Caudate nucleus (tissue), 63 donors: ENCODE measurements at places on chromosomes 5 and 9.

- no peak for DNase-seq
Observed at GRCh38 chr9:127241354-127241753, 23.2 kb upstream of the GARNL3 start.

- no peak for DNase-seq
Observed at GRCh38 chr5:4142842-4143241, 547.2 kb downstream of the IRX1 start.

- DNase-seq, result no peak
Observed at GRCh38 chr5:10615693-10616092, 51.8 kb downstream of the ANKRD33B start.

- DNase-seq, result no peak
Observed at GRCh38 chr5:116396476-116397099, 178.0 kb downstream of the SEMA6A start.

- DNase-seq, result no peak
Observed at GRCh38 chr9:125468646-125469045, 207.0 kb downstream of the GAPVD1 start.

- DNase-seq, result no peak
Observed at GRCh38 chr9:1938135-1938534, 77.0 kb upstream of the SMARCA2 start.

GRCh38 chr5:140116716-140117115, 2.8 kb downstream of the PURA start:
- no peak for DNase-seq

DNA sequence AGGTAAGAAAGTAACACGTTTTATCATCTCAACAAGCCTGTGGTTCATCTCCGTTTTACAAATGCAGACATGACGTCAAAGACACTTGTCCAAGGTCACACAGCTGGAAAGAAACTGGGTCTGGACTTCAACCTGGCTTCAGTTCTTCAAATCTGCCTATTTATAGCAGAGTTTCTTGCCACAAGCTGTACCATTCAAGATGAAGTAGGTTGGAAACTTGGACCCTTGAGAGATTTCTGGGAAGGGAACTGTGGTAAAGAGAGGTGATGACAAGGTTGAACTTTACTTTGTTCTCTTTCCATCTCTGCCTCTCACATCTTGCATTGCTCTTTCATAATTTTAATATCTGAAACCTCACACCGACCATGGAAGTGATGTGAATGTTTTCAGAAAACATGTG, 29.9 kb upstream of the DENND1A start:
- no peak for DNase-seq

- DNase-seq, result no peak
Observed at GRCh38 chr9:96084331-96084734, 208.8 kb downstream of the ERCC6L2 start.

DNA sequence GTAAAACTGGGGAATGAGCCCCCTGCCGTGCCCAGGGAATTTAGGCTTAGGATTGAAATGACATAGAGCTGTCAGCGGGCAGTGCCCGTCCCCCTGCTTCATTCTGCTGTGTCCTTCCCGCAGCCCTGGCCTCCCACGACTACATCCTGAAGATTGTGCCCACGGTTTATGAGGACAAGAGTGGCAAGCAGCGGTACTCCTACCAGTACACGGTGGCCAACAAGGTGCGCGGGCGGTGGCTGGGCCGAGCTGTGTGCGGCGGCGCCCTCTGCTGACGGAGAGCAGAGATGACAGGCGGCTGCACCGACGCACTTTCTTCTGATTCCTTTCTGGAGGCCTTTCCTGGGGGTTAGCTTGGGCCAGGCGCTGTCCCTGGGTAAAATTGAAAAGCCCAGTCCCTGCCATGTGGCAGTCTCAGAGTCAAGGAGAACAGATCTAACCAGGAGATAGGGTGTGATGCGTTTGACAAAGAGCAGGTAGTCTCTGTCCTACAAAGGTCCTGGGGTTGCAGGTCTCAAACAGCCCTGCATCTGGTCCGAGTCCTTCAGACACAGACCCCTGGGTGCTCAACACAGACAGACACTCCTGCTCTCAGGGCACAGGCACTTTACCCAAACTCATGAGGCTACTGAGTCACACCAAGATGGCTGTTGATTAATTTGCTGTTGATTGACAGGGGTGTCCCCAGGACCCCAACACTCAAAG, 26.8 kb upstream of the RPL26L1 start:
- peak; percentile 44 for DNase-seq

- DNase-seq, result no peak
Observed at GRCh38 chr9:13397661-13398060, 118.2 kb upstream of the MPDZ start.

DNA sequence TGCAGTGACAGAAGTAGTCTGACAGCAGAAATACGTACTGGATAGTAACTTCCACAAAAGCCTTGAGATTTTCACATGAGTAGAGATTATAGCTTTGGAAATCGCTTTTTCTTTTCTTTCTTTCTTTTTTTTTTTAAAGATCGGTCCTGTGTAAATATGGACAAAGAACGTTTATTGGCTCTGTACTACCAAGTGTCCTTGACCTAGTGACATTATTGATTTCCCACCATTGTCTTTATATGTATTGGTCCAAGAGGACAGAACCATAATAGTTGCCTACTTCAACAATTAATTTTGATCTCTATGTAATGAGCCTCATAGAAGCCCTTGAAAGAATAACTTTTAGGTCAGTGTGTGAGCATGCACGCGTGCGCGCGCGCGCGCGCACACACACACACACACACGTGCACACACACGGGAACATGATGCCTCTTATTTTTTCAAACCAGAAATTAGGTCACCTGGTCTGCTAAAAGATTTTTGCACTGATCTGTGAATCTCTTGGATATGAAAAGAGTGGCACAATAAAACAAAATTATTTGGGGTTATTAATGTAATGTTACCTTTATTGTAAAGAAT, 516.8 kb downstream of the PSAT1 start:
- no peak for DNase-seq

DNA sequence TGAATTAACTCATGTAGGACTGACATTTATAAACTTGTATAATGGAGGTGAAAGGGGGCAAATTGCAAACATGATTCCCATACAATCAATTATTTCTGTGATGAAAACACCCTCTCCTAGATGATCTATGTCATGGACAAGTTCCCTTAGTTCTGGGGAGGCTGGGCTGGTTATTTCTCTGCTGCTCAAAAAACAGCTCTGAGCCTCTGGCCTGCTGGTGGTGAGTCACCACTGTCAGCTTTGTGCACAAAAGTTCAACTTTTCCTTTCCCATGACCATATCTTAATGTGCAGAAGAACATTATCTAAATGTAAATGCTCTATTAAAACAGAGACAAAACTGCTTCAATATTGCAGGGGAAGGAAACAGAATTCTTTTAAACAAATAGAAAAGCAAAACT, 85.0 kb downstream of the HMHB1 start:
- DNase-seq, result no peak

- DNase-seq, result no peak
Observed at GRCh38 chr5:111469903-111470302, 42.4 kb downstream of the STARD4 start.

GRCh38 chr5:161546470-161547301, at the start of gene GABRB2:
GABRB2 (minus strand) TSS chr5:161546725; CDS start chr5:161546643, 82 bp downstream.
- peak; percentile 12 for DNase-seq

DNA sequence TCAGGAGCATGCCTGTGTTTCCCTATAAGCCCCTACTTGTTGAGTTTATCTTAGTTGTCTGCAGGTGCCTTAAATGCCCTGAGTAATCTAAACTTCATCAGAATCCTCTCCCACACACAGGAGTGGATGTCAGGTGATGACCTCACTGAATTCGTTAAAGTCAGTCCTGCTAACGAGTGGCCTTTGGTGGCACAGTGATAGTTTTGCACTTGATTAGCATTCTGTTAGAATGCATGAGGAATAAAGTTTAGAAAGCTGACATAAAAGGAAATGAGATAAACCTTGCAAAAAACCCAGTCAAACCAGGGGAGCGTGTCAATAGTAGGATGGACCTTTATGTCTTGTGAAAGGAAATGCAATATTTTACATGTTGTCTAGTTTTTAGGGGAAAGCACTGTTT, 4.5 kb downstream of the TRIM32 start:
- no peak for DNase-seq

GRCh38 chr5:168816661-168817060, 237.5 kb upstream of the PANK3 start:
- no peak for DNase-seq

DNA sequence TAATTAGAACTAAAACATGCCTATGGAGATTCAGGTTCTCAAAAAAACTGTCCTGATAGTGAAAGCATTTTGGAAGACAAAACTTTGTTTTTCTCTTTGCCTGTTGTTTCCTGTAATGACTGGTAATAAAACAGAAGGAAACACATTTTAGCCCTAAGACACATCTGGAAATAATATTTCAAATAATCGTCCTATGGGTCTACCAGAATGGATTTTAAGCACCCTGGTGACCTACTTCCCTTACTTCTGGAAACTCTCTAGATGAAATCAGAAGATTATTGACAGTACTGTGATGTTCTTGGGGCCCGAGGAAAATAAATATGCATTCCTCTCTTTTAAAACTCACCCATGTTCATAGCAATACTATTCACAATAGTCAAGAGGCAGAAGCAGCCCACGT, 110.1 kb upstream of the TLE4 start:
- DNase-seq, result no peak

DNA sequence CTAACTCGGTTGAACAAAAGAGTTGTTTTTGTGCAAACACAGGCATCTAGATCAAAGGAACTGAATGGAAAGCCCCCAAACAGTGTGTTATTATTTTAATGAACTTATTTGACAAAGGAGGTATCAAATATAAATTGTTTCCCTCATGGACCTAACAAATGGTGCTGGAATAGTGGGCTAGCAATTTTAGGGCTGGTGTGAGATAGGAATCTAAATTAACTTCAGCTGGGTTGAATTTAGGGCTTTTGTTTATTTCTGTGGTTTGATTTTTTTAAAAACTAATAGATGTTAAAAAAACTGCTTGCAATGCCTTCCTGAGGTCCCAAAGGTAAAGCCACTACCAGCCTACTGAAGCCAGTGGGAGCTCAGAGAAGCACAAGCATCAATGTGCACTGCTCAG, 42.1 kb downstream of the TTC39B start:
- DNase-seq, result no peak

- DNase-seq, result no peak
Observed at GRCh38 chr5:53480416-53481158, at the start of gene FST. FST (plus strand) TSS chr5:53480629; CDS start chr5:53480792, 163 bp downstream.

- DNase-seq, result no peak
Observed at GRCh38 chr9:106532306-106533015, 330.5 kb upstream of the ZNF462 start.

DNA sequence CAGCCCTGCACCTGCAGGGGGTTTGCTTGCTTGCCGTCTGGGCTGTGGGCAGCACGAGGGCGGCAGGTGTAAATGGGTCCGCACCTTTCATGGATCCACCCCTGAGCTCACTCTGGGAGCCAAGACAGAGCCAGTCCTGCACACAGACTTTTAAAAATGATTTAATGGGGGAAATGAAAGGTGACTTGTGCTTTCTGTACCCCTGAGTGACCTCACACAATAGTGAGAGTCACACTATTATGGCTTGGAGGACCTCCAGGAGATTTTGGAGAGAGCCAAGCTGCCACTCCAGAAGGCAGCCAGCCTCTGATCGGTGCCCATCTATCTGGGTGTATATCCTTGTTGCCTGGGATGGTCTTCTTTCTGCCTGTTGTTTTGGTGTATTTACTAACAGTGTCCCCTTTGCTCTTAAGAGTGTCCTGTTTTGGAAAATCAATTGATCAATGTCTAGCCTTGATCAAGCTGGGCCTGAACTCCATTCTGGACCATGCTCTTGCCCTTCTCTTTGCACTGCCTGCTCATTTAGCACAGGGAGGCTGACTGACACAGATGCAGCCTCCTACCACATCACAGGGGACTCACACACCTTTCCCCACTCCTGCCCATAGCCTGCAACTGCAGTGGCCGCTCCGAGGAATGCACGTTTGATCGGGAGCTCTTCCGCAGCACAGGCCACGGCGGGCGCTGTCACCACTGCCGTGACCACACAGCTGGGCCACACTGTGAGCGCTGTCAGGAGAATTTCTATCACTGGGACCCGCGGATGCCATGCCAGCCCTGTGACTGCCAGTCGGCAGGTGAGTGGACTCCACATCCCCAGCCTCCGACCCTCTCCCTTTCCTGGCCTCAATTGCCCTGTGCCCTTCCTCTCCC, 29.5 kb downstream of the LAMC3 start:
- no peak for DNase-seq

- DNase-seq, result no peak
Observed at GRCh38 chr9:73026375-73026774, 73.5 kb upstream of the ALDH1A1 start.

DNA sequence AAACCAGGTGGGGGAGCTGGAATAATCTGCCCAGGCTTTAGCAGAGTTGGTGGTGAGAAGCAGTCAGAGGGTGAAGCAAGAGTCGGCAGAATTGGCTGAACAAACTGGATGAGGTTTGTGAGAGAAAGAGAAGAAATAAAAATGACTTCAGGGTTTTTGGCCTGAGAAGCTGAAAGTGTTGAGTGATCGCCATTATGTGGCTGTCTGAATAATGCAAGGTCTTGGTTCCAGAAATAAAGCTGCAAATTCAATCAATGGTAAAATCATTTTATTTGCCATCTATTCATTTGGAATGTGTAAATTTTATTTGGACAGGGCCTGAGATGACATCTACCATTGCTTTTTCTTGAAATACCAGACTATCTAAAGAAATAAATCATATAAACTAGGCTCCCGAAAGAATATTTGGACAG, 50.4 kb upstream of the DAB2 start:
- DNase-seq, result no peak

DNA sequence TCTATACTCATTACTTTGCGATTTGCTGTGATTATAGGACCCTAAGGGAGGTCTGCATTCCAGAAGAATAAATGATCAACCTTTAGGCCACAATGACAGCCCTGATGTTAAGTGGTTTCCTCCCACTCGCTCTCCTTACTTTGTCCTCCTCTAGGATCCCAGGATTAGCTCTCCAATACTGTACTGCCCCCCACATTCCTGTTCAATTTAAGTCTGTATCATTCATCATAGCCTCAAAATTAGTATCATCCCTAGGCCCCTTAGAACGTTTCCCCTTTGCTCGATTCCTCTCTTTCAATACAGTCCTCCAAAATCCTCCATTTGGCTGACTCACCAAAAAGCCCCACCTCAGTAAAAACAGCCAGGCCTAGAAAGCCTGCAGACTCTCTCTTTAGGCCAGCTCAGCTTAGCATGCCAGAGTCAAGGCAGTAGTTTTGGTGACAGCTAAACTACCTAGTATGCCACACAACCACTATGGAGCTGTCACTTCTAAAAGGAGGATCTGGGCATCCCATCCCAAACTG, 24.4 kb downstream of the RNF145 start:
- DNase-seq, result no peak

GRCh38 chr5:100852988-100853449, 50.1 kb downstream of the ST8SIA4 start:
- DNase-seq, result no peak

DNA sequence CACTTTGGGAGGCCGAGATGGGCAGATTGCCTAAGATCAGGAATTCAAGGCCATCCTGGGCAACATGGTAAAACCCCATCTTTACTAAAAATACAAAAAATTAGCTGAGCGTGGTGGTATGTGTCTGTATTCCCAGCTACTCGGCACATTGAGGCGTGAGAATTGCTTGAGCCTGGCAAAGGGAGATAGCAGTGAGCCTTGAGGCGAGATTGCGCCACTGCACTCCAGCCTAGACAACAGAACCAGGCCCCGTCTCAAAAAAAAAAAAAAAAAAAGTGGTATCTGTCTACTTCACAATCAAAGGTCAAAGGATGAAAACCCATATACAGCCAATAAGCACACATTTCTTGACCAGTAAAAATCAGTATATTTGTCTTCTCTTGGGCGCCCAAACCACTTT, 728.5 kb upstream of the ADAMTS16 start:
- no peak for DNase-seq

- no peak for DNase-seq
Observed at GRCh38 chr5:155799308-155799707, 527.7 kb upstream of the SGCD start.

- DNase-seq, result peak; percentile 86
Observed at GRCh38 chr9:35096035-35096849, at the start of gene PIGO. PIGO (minus strand) TSS chr9:35096591; CDS start chr9:35095565, 1,026 bp downstream.
